Activated naive CD4-positive, alpha-beta T cell (primary cell): ENCODE measurements at places on chromosomes 7 and 10.

GRCh38 chr7:151245360-151246101 is 3.0 kb downstream of the SMARCD3 start:
- no peak for DNase-seq

DNA sequence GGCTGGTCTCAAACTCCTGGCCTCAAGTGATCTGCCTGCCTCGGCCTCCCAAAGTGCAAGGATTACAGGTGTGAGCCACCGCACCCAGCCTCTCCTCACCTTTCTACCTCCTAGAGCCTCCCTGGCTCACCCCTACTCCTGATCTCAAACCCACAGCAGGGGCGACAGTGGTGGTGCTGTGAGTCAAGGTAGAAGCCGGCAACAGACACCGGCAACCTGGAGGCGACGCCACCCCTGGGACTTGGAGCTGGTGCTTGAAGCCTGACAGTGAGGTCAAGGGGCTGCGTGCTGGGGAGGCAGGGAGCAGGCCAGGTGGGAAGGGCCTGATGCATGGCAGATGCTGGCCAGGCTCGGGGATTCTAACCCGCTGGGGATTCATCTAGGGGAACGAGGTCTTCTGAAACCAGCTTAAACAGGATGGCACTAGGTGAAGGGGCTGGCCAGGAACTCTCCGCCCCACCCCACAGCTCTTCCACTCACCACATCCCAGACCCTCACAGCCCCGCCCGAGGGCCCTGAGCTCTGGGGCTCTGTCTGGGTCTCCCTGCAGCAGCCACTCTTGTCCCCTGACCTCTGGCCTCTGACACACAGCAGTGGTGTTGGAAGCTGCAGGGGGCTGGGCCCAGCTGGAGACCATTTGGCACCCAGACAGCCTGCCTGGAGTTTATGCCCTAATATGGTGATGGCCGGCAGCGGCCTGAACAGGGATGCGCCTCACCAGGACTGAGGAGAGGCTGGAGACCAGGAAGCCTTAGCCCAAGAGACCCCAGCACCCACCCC is 16.4 kb downstream of the KCNH2 start:
- no peak for DNase-seq

- DNase-seq: no peak
These were observed 323.4 kb downstream of the PARD3 start for GRCh38 chr10:34491678-34492077.

DNA sequence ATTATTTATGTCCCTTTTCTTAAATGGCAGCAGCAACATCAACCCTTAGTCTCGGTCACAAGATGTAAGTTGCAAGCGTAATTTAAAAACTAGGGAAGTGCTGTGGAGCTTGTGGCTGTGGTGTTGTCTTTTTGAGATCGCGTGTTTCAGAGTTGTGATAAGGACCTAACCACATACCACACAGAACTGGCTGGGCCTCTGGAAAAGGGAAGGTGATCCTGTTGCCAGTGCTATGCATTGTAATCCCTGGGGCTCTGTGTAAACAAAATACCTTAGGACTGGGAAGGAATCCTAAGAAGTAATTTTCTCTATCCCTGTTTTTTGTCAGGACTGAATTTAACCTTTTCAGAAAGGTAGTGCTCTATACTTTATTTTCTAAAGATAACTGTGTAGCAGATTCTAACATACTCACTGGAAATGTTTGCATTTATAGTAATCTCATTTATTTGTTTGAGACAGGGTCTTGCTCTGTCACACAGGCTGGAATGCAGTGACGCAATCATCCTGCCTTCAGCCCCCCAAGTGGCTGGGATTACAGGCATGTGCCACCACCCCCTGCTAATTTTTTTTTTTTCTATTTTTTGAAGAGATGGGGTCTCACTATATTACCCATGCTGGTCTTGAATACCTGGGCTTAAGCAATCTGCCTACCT is 60.4 kb downstream of the INPP5F start:
- DNase-seq: no peak

DNA sequence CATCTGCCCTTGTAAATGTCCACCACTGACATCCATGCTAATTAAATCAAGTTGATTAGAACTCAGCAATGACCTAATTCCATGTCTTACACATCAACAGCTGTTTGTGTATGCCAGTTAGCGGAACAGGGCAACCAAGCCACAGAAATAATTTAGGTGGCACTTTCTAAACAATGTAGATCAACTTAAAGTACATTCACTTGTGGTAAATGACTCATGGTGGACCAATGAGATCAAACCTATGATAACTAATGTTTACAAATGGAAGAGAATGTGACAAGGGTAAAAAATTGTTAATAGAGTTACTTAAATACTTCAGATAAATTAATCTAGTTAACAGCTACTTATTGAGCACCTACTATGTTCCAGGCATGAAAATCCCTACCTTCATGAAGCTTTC is 63.1 kb upstream of the ICA1 start:
- DNase-seq: no peak

GRCh38 chr7:10577866-10578374 is 395.8 kb upstream of the PHF14 start:
- no peak for DNase-seq

DNA sequence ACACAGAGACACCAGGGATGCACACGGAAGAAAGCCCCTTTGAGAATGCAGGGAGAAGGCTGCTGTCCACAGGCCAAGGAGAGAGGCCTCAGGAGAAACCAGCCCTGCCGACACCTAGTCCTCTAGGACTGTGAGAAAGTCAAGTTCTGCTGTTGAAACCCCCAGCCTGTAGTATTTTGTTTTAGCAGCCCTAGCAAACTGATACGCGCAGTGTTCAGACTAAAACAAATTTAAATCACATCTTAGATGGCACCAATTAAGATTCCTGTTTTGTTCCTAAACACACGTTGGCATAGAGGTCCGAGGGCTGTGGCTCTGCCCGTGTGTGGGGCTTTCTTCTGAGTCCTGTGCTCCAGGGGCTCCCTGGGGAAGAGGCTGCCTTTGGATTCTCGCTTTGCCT is 21.7 kb downstream of the LMTK2 start:
- no peak for DNase-seq

DNA sequence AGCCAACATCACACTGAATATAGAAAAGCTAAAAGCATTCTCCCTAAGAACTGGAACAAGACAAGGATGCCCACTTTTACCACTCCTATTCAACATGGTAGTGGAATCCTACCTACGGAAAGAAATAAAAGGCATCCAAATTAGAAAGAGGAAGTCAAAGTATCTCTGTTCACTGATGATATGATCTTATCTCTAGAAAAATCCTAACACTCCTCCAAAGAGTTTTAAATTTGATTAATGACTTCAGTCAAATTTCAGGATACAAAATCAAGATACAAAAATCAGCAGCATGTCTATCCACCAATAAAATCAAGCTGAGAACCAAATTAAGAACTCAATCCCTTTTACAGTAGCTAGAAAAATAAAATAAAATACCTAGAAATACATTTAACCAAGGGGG is 35.3 kb upstream of the TNKS2 start:
- no peak for DNase-seq

DNA sequence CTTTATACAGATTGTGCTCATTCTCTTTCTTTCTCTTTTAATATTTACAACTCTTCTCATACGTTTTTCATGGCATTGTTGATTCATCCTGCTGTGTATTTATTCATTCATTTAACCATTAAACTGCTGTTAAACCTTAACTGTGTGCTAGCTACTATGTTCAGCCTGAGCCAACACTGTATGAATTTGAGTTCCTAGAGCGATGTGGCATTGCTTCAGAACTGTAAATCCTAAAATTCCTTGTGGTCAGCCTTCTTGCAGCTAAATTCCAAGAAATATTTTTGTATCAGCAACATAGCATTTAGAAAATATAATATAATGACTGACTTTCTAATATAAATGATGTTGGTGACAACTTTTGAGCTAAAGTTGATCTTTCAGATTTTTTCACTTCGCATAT is 184.7 kb upstream of the FZD1 start:
- no peak for DNase-seq

- no peak for DNase-seq
These were observed 26.3 kb upstream of the WDR11 start for GRCh38 chr10:120824881-120825309.

DNA sequence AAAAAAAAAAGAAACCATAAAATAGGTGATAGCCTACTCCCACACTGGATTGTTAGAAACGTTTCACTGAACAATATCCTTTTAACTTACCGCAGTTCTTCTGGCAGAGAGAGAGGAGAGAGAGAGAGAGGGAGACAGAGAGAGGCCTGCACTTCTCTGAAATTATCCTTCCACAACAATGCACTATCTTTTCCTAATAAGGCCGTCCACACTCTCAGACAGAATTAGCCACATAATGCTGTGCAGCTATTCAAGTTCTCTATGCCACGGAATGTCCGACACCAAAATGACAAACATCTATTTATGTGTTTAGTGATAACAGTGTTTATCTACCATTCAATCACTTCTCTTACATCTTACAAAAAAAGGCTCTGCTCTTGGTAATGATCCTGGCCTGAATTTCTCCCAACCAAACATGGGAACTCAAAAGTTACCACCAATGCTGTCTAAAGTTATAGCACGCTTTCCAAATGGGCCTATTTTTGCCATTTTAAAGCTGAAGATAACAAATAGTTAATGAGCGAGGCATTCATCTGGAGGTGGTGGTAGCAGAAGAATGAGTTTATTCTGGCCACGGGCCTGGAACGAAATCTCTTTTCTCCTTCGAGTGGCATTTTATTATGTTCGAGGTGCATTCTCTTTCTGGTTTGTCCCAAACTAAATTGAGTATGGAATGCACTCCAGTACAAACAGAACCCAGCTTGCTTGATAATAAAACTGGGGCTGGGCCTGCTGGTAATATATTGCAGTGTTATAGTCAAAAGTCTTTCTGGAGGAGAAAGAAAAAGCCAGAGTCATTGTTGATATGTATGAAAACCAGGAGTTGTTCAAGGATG is 160.2 kb upstream of the SVIL start:
- no peak for DNase-seq

DNA sequence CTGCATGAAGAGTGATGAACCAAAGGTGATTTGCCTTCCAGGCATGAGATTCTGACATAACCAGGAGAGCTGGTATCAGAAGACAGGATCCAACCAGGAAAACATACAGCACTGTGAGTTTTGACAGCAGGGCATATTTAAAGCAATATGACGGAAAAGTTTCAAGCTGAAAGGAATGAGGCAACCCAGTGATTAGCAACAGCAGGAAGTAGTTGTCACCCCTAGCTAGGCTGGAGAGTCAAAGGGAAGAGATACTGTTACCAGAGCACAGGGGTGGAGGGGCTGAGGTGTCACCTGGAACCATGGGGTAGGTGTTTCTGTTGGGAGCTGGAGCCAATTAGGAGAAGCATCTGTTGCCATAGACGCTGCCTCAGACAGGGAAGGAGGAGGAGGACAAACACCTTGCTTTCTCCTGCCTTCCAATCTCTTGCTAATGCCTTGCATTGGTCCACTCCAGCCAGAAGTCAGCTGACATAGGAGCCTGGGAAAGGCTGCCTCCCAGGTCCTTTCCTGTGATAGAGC is 125.4 kb upstream of the SORCS3 start:
- DNase-seq: no peak
